Neural crest cell (in vitro differentiated cells): ENCODE measurements at places on chromosomes 6 and 20.

DNA sequence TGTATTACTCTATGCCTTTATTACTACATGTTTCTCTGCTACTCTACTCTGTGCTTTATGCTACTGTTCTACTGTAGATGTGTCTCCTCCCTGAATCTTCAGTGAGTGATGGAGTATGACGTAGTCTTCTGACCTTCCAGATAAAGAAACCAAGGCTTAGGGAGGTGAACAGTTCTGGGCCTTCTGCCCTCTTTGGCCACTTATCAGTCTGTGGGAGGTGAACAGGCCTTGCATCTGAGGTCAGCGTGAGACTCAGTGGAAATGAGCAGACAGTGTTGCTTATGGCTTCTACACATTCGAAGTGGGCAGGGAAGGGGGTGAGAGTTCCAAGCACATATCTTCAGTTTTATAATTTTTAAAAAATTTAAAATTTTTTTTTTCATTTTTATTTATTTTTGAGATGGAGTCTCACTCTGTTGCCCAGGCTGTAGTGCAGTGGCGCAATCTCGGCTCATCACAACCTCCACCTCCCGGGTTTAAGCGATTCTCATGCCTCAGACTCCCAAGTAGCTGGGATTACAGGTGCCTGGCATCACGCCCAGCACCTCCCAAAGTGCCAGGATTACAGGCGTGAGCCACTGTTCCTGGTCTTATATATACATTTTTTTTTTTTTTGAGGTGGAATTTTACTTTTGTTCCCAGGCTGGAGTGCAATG lies 24.2 kb downstream of the MYBL2 start:
- H3K4me1 ChIP-seq, result no peaks in the 10 kb centered on the region
- no peak overlapping the region for H3K27ac ChIP-seq
- H3K36me3 ChIP-seq, result peaks cover 5% of the 10 kb centered on the region
- DNase-seq, result no peak

DNA sequence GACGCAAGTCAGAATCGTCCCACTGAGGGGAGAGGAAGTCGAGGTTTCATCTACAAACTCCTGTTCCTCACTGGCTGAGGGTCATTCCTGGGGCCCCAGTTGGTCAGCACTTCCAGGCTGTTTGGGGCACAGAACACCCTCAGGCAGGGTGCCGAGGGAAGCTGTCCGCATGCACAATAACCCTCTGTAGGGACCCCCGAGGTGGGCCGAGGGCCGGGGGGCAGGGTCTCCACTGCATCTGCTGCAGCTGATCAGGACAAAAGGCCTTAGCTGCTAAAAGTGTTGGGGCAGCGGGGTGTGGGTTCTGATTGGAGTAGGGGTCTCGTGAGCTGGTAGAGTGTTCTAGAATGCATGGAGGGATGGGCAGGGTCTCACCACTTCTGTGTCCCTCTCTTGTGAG lies 125.1 kb downstream of the TOX2 start:
- H3K27me3 ChIP-seq, result peaks cover 14% of the 10 kb centered on the region
- H3K4me3 ChIP-seq, result no peak overlapping the region
- H3K4me1 ChIP-seq, result no peaks in the 10 kb centered on the region

GRCh38 chr6:165744555-165745228 lies 81.7 kb upstream of the PDE10A start:
- no peak overlapping the region for H3K27ac ChIP-seq
- H3K36me3 ChIP-seq, result peaks cover 6% of the 10 kb centered on the region
- H3K4me3 ChIP-seq, result no peak overlapping the region
- H3K4me1 ChIP-seq, result peaks cover 13% of the 10 kb centered on the region
- no peaks in the 10 kb centered on the region for H3K27me3 ChIP-seq

GRCh38 chr6:166926748-166927147 lies 29.6 kb downstream of the RNASET2 start:
- H3K4me3 ChIP-seq, result no peak overlapping the region
- H3K4me1 ChIP-seq, result peaks cover 19% of the 10 kb centered on the region
- H3K27ac ChIP-seq, result no peak overlapping the region
- no peak for DNase-seq
- no peaks in the 10 kb centered on the region for H3K36me3 ChIP-seq

- no peak for DNase-seq
- no peaks in the 10 kb centered on the region for H3K27me3 ChIP-seq
- no peak overlapping the region for H3K27ac ChIP-seq
- H3K4me3 ChIP-seq, result no peak overlapping the region
- no peaks in the 10 kb centered on the region for H3K4me1 ChIP-seq
Observed at GRCh38 chr6:129446272-129447197, 263.4 kb downstream of the ARHGAP18 start.

GRCh38 chr20:57573242-57573641 lies 12.3 kb downstream of the PCK1 start:
- no peak overlapping the region for H3K27ac ChIP-seq
- no peak for DNase-seq
- no peaks in the 10 kb centered on the region for H3K36me3 ChIP-seq
- H3K4me1 ChIP-seq, result peaks cover 13% of the 10 kb centered on the region
- H3K4me3 ChIP-seq, result no peak overlapping the region

- no peaks in the 10 kb centered on the region for H3K36me3 ChIP-seq
- H3K4me1 ChIP-seq, result no peaks in the 10 kb centered on the region
- no peak overlapping the region for H3K27ac ChIP-seq
- no peak overlapping the region for H3K4me3 ChIP-seq
- DNase-seq, result no peak
- peaks cover 8% of the 10 kb centered on the region for H3K27me3 ChIP-seq
Observed at GRCh38 chr20:43389211-43389610, 68.5 kb upstream of the SRSF6 start.

DNA sequence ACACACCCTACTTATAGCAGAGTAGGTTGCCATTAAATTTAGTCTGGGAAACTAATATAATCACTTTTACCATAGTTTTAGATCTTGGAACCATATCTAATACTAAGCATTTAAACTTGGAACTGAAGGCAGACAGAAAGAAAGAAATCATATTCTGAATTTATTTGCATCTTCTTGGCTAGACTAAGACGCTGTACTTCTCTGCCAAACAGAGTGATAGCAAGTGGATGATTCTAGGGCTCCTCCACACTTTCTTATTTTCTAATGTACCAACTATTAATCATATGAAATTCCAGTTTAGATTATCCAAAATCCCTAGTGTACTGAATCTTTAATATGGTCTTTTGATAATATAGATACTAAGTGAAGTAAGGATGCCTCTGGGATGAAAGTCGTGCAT lies 277.0 kb downstream of the CENPW start:
- H3K4me3 ChIP-seq, result no peak overlapping the region
- H3K36me3 ChIP-seq, result peaks cover 3% of the 10 kb centered on the region
- no peak for DNase-seq

DNA sequence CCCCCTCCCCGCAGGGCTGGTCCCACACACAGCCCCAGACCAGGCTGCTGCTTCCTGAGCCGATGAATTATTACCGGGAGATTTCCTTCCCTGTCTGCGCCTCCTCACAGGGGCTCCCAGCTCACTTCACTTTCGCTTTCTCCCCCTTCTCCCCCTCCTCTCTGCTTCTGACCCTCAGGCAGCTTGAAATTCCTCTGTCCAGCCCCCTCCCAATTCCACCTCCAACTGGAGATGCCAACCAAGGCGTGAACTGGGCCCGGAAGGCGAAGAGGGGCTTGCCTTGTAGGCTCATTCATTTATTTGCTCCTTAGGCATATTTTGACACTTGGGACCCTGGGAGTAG lies 1.7 kb upstream of the TCF15 start:
- H3K27me3 ChIP-seq, result peaks cover 80% of the 10 kb centered on the region
- peaks cover 4% of the 10 kb centered on the region for H3K4me1 ChIP-seq
- H3K27ac ChIP-seq, result no peak overlapping the region
- no peak for DNase-seq

- peaks cover 2% of the 10 kb centered on the region for H3K27me3 ChIP-seq
- no peak for DNase-seq
- H3K4me1 ChIP-seq, result peaks cover 9% of the 10 kb centered on the region
- H3K36me3 ChIP-seq, result no peaks in the 10 kb centered on the region
Observed at GRCh38 chr20:60056407-60057122, 98.3 kb downstream of the CDH26 start.

GRCh38 chr6:106749609-106750008 lies 120.2 kb downstream of the QRSL1 start:
- no peak overlapping the region for H3K27ac ChIP-seq
- peaks cover 9% of the 10 kb centered on the region for H3K4me1 ChIP-seq
- H3K4me3 ChIP-seq, result no peak overlapping the region
- no peaks in the 10 kb centered on the region for H3K36me3 ChIP-seq

DNA sequence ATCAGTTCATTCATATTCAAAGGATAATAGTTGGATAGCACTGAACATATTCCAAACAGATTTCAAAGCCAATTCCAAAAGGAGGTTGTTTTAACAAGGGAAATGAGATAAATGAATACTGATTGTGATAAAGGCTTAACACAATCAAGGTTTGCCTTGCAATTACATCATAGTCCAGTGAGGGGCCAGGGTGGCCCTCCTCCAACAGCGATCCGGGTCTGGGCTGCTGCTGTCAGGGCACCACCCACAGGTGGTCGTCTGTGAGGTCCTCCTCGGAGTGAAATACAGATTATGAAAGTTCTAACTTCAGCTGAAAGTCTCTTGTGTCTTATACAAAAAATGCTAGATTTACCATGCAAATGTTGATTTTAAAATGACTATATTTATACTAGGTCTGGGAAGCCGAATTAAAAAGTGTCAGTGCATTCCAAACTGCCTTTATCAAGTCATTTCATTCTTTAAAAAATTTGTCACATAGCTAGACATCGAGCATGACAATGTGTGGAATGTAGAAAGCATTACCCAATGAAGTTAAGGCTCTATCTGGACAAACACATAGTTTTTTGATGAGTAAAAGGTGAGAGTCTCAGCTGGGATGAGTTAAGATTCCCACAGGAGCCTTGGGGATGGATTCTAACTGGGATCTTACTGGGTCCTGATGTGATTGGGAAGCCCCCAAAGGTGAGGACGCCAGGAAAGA lies 65.9 kb upstream of the SLC22A23 start:
- no peaks in the 10 kb centered on the region for H3K27me3 ChIP-seq
- H3K27ac ChIP-seq, result no peak overlapping the region
- H3K36me3 ChIP-seq, result no peaks in the 10 kb centered on the region
- DNase-seq, result no peak
- no peak overlapping the region for H3K4me3 ChIP-seq
- H3K4me1 ChIP-seq, result peaks cover 21% of the 10 kb centered on the region

DNA sequence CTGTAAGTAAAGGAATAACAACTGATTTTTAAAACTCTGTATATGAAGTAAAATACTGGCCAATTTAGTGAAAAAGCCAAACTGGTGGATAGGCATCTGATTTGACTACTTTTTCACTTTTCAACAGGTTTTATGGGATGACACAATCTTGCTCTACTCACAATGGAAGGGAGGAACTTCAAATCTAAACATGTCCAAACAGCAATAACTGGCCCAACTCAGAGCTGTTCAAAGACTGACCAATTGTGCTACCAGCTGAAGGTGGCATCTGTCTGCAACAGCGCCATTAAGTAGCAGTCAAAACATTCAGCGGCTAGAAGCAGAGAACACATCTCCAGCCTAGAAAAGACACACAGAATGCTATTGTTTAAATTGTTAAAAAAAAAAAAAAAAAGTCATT lies 44.6 kb downstream of the SESN1 start:
- no peaks in the 10 kb centered on the region for H3K27me3 ChIP-seq
- H3K27ac ChIP-seq, result no peak overlapping the region
- H3K36me3 ChIP-seq, result peaks cover 14% of the 10 kb centered on the region
- H3K4me3 ChIP-seq, result no peak overlapping the region

DNA sequence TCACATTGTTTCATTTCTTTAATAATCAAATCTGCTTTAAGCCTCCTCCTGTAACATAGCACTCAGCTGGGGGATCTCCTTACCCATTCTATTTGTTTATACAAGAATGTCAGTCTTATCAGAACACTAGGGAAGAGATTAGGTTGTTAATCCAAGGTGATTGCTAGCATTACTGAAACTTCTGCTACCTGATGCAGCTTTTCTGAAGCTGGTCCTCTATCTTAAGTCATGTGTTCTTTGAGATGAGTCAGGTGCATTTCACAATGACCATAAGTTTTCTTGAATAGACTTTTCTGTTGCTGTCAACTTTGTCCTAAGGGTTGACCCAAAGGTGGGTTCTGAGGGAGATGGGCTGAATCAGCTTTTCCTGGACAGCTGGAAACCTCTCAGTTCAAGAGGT lies 60.7 kb upstream of the SYNCRIP start:
- no peak for DNase-seq
- no peak overlapping the region for H3K27ac ChIP-seq

DNA sequence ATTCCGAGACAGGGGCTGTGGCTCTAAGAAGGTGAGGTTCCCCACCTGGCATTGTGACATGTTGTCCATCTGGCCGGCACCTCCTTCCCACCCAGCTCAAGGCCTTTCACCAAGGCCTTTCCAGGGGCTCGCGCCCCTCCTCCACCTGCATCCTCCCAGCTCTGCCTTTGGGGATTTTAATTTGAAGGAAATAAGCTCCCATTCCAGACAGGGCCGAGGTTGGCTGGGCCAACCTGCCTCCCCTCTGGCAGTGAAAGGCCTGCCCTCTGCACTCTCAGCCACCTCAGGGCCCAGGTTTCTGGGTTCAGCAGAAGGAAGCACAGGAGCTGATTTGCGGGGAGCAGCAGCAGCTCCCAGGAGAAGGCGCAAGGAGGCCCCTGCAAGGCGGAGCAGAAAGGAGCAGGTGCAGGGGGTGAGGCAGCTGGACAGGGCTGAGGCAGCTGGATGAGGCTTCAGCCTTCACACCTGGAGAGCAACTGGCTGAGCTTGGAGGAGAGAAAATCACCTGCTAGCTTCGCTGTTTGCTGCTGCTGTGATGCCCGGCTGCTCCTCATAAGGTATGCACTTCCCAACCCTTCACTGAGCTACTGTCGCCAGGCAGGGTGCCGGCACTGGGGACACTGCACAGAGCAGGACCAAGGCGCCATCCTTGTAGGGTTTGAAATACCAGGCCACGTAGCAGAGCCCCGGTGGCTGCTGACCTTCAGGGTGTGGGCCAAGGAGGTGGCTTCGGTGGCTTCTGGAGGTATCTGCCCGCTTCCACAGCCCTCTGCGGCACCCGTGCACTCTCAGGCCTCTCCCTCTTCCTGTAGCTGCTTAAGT lies 147.0 kb downstream of the SYNDIG1 start:
- no peaks in the 10 kb centered on the region for H3K4me1 ChIP-seq
- no peak for DNase-seq
- no peaks in the 10 kb centered on the region for H3K36me3 ChIP-seq

DNA sequence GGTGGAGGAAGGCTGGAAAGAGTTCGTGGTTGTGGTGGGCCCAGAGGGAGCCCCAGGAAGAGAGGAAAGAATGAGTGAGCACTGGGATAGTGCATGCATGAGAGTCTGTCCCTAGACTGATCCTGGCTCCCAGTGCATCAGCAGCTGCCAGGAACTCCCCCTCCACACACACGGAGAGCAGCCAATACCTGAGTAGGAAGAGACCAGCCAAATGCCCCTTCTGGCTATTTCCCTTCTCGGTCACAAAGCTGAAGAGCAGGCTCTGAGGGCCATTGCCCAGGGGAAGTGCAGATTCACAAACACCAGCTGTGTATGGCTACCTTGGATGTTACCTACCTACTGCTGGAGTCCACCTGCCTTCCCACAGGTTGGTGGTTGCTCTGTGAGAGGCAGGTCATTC lies 45.1 kb downstream of the GABRR2 start:
- peaks cover 7% of the 10 kb centered on the region for H3K4me1 ChIP-seq
- H3K27ac ChIP-seq, result no peak overlapping the region
- H3K4me3 ChIP-seq, result no peak overlapping the region
